NCI-H510A treated with DMSO at 0.1 percent for 48 hours (cell line): ENCODE measurements at places on chromosomes 1 and 21.

DNA sequence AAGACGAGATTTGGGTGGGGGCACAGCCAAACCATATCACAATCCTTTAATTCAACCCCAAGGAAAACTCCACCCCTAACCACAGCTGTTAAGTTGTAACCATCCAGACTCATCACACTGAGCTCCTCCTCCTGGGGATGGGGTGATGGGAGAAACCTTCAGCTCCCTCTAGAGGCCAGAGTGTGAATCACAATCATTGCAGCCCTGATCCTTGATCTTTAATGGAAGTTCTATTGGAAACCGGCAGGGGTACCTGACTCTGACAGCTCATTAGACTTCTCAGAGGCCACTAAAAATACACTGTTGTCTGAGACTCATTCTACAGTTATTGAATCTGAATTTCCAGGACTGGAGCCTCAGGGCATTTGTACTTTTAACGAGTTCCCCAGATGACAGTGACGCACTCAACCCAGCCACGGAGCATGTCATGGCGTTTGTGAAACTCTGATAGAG lies 127.2 kb downstream of the IGSF21 start:
- DNase-seq, result peak; percentile 64

DNA sequence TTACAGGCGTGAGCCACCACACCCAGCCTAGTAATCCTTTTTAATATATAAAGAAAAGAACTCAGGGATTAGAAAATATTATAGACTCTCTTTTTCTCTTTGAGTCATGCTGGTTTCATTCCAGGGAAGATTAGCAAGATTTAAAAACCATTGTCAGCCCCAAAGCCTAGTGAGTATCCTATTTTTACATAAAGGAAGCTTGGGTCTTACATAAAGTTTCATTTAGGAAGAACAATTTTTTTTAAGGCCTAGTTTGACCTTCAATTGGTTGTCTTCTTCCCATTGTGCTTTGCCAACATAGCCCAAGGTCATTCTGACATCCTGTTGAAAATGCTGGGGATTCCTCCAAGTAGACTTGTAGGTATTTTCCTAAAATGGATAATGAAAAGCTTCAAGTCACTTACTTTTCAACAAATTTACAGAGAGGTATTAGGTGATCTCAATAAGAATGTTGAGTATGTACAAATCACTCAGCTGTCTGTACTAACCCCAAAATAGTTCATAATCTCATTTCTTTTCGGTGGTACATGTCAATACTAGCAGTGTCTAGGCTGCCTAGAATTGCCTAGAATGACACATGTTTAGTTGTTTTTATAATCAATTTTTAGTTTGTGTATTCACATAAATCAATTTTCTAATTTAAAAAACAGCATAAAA lies 4.3 kb upstream of the KIF14 start:
- no peak for DNase-seq

- no peak for DNase-seq
These were observed 27.5 kb upstream of the MYSM1 start for GRCh38 chr1:58727364-58727763.

- no peak for DNase-seq
These were observed 48.8 kb downstream of the PIK3CD start for GRCh38 chr1:9700340-9700739.

DNA sequence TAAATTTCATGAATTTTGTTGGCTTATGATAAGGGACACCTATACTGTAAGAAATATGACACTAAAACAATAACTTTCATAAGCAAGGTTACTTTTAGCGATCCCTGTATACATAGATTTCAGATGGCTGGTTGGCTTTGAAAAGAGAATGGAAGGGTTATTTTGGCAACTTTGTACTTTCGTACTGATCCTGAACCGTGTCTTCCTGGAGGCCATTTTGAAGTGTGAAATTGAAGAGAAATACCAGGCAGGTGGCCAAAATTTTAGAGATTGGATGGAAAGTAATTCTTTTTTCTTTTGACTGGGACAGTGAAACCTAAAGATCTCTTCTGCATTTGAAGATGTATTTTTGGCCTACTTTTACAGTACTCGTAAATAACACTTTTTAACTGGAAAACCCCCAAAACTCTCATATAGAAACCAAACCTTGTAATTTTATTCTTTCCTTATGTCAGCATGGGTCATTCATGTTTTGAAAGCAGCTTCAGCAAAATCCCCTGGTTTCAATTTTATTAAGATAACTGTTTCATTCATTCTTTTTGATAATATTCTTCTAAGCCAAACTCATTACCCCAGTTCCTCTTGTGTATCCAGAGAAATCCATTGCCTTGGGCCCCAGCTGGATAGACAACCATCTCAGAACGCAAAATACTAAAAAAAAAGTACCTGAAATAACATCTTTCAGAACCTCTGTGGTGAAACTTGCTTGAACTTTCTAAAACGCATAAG lies 38.4 kb upstream of the ZNF281 start:
- DNase-seq, result no peak

DNA sequence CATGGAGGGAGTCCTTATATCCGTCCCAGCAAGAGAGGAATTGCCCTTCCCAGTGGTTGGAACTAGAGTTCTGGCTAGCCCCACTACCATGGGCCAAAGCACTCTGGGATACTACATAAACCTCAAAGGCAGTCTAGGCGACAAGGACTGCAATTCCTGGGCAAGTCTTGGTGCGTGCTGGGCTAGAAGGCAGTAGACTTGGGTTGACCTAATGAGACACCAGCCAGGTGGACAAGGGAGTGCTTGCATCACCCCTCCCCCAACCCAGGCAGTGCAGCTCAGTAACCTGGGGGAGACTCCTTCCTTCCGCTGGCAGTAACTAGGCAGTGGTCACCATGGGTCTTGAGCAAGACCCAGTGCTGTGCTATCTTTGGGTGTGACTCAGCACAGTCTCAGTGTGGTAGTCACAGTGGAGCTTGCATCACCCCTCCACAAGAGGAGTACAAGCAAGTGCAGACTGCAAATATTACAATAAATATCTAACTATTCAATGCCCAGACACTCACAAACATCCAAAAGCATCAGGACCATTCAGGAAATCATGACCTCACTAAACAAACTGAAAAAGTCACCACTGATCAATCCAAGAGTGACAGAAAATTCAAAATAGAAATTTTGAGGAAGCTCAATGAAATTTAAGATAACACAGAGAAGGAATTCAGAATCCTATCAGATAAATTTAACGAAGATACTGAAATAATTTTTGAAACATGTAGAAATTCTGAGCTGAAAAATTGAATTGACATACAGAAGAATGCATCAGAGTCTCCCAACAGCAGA lies 84.7 kb upstream of the LYPLAL1 start:
- no peak for DNase-seq

GRCh38 chr1:161502181-161502580 lies 3.1 kb upstream of the FCGR2A start:
- DNase-seq, result no peak

DNA sequence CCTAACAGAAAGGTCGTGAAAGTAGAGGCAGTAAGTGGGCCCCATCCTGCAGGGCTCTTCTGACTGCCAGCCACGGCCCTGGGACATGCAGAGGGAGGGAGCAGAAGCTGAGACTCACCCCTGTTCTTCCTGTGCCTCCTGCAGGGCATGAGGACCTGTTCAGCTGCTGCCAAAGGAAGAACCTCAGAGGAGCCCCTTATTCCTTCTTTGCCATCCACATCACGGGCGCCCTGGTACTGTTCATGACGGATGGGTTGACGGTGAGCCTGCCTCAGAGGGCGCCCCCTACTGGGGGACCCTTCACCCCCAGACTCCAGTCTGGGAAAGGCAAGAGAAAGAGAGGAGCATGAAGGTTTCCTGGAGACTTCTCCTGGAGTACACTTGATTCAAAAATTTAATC lies 47.1 kb downstream of the ELK4 start:
- no peak for DNase-seq

GRCh38 chr1:198079432-198079951 lies 77.3 kb upstream of the NEK7 start:
- DNase-seq, result no peak

GRCh38 chr1:193355626-193356025 lies 169.2 kb upstream of the B3GALT2 start:
- no peak for DNase-seq

DNA sequence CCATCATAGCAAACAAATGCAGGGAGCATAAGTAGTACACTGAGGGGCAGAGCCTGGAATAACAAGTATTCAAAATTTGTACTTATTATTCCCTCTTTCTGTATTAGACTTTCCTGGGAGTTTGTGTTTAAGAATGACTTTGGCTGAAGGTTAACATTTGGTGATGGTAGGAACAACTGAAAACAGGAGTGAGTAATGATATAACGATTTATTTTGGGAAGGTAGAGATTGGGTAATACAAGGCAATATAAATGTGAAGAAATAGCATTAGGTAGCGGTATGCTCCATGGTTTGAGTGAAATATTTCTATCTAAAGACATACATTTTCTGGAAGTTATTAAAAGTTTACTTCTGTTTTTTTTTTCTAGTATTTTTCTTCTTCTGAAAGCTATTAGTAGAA lies 18.5 kb upstream of the C1orf21 start:
- DNase-seq, result no peak

DNA sequence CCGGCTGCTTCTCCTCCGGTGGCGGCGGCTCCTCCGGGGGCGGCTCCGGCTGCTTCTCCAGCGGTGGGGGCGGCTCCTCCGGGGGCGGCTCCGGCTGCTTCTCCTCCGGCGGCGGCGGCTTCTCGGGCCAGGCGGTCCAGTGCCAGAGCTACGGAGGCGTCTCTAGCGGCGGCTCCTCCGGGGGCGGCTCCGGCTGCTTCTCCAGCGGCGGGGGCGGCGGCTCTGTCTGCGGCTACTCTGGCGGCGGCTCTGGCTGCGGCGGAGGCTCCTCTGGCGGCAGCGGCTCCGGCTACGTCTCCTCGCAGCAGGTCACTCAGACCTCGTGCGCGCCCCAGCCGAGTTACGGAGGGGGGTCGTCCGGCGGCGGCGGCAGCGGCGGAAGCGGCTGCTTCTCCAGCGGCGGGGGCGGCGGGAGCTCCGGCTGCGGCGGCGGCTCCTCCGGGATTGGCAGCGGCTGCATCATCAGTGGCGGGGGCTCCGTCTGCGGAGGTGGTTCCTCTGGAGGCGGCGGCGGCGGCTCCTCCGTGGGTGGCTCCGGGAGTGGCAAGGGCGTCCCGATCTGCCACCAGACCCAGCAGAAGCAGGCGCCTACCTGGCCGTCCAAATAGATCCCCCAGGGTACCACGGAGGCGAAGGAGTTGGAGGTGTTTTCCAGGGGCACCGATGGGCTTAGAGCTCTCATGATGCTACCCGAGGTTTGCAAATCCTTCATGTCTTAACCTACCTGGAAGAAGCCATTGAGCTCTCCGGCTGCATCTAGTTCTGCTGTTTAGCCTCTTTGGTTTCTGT lies 2.0 kb downstream of the LORICRIN start:
- no peak for DNase-seq

DNA sequence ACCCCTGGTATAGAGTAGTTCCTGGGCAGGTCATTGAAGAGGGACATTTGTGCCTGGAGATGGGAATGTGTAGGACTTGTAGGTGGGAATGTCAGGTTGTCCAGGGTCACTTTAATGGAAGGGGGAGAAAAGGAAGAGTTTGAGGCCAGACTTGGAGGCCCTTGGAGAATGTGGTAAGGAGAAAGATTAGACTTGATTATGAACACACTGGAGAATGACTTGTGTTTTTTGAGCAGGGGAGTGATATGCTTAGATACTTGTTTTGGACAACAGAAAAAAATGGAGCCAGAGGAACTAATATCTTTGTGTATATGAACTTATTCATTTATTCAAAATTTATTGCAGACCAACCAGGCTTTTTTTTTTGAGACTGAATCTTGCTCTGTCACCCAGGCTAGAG lies 17.9 kb downstream of the ELAPOR1 start:
- no peak for DNase-seq

DNA sequence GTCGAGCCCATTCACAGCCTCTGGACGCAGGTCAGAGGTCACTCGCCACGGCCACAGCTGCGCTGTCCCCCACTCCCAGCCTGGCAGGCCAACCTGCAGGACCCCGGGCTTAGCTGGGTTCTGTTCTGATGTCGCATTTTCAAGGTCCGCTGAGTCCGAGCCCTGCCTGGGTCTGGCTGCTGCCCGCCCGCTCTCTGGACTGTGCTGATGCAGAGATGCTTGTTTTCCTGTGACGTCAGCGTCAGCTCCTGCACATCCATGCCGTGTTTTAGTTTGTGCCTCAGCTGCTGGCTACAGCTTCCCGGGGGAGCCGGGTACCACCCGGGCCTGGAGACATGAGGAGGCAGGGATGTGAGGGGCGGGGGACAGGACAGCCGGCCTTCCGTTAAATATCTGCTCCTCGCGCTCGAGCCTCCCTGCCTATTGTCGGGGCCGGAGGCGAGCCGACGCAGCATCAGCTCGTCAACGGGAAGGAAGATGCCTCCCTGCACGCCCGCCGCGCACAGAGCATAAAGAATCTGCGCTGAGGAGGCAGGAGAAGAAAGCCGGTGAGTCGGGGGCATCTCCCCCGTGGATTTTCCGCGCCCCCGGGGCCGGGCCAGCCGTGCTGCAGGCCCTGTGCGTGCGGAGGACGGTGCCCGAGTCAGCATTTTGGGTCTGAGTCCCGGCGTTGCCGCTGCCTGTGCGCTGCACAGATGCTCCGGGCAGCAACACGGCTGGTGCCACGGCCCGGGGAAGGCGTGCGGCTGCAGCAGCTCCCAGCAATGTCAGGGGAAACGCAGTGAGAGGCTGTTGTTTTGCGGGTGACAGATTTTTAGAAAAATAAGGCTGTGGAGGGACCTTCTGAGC lies 23.4 kb downstream of the PRKCZ start:
- DNase-seq, result no peak

GRCh38 chr1:30668024-30668423 lies 55.4 kb downstream of the MATN1 start:
- DNase-seq, result no peak

GRCh38 chr1:84366786-84367185 lies 31.5 kb upstream of the DNASE2B start:
- DNase-seq, result no peak

DNA sequence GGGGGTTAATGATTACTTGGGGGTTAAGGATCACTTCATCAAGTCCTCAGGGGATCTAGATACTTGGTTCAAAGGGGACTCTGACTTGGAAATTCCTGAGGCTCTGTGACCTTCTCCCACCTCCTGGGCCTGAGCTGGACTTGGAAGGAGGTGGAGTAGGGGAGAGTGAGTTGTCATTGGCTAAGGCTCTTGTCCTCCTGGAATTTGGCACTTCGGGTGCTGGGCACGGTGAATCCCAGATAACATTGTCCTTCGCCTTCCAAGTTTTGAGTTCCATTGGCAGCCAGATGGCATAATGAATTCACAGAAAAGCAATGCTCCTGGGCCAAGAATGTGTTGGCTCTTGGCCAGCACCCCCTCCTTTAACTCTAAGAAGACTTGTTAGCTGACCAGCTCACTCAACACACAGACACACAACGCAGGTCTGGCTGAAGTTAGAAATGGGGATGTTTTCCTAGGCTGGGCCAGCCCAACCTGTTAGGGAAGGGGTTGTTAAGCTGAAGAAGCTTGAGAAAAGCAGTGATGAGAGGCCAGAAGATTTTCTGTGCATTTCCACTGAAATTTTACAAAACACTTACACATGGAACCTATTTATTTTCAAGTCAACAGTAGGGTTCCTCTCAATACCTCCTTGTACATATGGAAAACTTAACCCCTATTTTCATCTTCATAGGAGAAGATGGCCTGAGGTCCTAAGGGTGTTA lies 29.7 kb downstream of the SLC26A9 start:
- no peak for DNase-seq

- no peak for DNase-seq
These were observed 52.9 kb downstream of the MPZL1 start for GRCh38 chr1:167774710-167775109.
